ENCODE measurements at places on chromosomes 13 and 19. TPM values are rescaled to one million over a fixed set of nuclear protein-coding genes. Genes with fewer than 3 reads are reported as not detected.

- no peak for DNase-seq
These were observed 20.4 kb downstream of the PROZ start for GRCh38 chr13:113178896-113179167.

DNA sequence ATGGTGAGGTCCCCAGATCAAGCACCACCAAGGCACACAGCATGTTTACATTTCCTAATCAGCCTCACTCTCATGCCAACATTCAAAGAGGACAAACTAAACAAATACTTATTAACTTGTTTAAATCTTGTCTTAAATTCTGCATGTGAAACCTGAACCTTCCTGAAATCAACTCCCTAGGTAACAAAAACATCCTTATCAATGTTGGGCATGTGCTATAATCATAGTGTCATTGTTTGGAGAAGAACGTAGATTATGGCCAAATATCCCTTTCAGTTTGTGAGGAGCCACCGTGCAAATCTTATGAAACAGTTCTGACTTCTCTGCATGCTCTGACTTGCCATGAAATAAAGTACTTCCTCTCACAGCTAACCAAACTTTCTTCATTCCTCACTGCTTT is 123.8 kb downstream of the NDFIP2 start:
- no peak for DNase-seq

DNA sequence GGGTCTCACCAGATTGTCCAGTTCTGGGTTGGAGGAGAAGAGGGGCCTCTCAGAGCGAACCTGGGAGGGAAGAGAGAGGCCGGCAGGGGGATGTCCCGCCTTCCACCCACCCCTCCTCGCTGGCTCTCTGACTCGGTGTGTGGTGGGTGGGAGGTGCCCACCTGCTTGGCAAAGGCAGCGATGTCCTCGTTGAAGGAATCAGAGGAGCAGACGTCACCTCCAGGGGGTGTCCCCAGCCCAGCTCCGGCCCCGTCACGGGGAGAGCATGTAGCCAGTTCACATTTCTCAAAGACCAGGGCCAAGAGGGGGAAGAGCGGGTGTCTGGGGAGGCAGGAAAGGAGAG is 2.7 kb downstream of the MEIS3 start:
- DNase-seq = no peak

GRCh38 chr19:16233836-16234551 is 36.3 kb downstream of the AP1M1 start:
- no peak for DNase-seq

- no peak for DNase-seq
These were observed 10.2 kb downstream of the OR2Z1 start for GRCh38 chr19:8731428-8732169.

DNA sequence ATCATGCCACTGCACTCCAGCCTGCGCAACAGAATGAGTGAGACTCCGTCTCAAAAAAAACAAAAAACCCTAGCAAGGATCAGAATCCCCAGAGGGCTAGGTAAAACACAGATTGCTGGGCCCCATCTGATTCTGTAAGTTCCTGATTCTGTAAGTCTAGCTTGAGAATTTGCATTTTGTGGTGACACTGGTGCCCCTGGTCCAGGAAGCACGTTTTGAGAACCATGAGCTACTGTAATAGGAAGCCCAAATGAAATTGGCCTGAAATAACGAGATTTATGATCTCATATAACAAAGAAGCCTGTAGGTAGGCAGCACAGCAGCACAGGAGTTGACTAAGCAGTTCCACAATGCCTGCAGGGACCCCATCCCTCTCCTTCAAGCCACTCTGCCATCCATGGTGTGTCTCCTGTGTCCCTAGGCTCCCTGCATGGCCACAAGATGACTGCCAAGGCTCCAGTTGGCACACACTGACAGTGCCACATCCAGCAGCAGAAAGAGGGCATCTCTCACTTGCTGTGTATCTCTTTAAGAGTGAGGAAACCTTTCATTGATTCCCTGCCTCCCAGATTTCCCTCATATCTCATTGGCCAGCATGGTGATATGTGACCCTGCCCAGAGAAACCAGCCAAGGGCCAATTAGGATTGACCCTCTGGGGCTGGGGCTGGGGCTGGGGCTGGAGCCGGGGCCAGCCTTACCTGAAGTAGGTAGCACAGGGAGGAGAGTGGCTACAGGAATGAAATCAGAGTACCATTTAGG is 21.7 kb downstream of the SIPA1L3 start:
- no peak for DNase-seq

- DNase-seq = peak; percentile 84
These were observed 816 bp downstream of the USF2 start for GRCh38 chr19:35269438-35270117.

DNA sequence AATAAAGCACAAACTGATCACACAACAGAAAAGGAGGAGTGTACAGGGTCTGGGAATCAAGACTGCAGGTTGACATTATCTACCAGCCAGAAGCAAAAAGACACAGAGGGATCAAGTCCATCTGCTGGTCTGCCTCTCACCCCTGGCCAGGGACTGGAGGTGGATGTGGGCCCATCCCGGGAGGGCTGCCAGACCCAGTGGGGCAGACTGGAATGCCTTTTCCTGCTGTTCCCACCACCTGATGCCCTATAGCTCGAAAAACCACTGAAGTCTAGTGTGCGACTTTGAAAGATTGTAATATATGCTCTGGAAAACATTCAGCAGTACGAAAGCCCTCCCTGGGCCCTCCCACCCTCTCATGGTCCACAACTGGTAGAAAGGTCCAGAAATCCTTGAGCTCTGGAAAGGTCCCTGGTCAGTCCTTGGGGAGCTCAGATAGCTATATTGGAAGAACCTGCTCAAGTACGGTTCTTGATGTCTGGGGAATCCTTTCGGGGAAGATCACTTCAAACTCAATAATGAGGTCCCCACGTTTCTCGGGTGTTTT is 2.6 kb downstream of the DNAJB1 start:
- no peak for DNase-seq

GRCh38 chr19:46731007-46731501 is 14.1 kb upstream of the PRKD2 start:
- DNase-seq = no peak

DNA sequence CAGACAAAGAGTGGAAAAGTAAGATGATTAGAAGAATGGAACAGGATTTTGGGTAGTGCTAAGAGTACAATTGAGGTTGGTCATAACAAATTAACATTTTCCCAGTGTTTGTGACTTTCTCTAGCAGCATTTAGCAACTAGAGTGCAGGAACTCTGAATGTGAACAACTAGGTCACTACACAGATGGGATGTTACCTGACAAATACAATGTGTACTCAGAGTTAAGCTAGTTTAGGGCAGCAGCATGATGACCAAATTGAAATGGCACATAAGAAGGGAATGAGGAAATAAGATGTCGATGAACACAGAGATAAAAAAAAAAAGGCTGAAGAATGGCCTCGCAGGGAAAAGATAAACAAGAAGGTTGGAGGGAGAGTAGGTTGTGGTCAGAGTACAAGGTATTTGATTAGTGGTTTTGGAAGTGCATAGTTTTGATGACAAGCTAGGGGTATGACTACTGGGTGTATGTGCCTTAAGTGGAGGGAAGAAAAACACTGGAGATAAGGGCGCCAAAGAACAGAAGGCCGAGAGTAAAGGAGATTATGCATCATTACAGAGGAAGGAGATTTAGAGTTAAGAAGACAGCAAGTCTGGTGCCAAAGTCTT is 381.1 kb downstream of the FGF14 start:
- DNase-seq = no peak

ZNF536 gene
- total RNA-seq = 0.79 TPM

PSG5 gene
- total RNA-seq = not detected

DLL3 gene
- total RNA-seq = 0.12 TPM

C3 gene
- 49.0 TPM for total RNA-seq

ZNF471 gene
- 4.4 TPM for total RNA-seq

CYP4F11 gene
- 12.0 TPM for total RNA-seq

DACH1 gene
- 5.4 TPM for total RNA-seq

SPRED3 gene
- 1.6 TPM for total RNA-seq
